ENCODE measurements at places on chromosomes 7 and 10.

- DNase-seq = no peak
Measured at GRCh38 chr7:4715410-4715776, 33.3 kb downstream of the FOXK1 start.

- no peak for DNase-seq
Measured at GRCh38 chr7:803243-803635, 29.0 kb upstream of the SUN1 start.

GRCh38 chr10:71705582-71705981, 14.0 kb downstream of the C10orf105 start:
- DNase-seq = no peak

- no peak for DNase-seq
Measured at GRCh38 chr7:158320328-158320727, 267.3 kb downstream of the PTPRN2 start.

DNA sequence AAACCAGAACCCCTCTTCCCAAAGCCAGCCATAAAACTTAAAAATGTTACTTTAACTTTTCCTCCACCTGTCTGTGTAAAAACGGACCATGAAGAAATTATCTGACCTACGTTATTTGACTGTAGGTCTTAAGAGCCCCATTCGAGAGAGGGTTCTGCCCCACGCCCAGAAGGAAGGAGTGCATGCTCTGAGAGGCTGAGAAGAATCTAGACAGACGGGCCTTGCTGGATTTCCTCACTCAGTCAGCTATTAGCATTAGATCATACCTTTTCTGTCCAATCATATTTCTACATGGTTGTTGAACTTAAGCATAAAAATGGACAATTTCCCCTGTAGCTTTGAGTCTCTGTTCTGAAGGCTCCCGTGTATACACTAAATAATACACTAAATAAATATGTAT, 38.1 kb upstream of the WDR11 start:
- no peak for DNase-seq

GRCh38 chr10:6647811-6648526, 67.9 kb upstream of the PRKCQ start:
- DNase-seq = peak; percentile 50

DNA sequence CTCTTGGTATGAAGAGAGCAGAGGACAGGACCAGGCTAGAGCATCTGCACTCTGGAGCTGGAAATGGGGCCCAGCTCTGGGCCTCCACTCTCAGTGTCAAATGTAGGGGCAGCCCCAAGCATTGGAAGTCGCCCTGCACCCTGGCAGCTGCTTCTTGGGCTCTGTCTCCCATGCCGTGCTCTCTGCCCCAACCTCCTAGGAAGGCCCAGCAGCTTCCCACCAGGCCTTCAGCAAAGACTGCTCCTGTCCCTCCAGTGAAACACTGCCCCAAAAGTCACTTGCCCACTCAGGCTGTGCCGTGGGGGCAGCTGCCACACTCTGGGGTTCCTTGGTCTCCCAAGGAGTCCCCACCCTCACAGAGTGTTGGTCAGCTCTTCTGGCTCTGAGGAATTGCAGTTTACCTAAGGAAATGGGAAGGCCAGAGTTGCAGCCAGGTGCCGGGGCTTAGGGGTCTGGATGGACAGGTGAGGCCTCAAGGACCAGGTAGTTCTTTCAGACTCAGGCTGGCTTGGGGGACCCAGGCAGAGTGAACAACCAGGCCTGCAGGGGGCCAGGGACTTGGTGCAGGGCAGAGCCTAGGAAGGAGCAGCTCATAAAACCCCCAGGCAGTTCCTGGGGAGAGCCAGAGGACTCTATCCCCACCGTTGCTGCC, 9.4 kb upstream of the OPN4 start:
- DNase-seq = no peak

GRCh38 chr10:78960316-78960800, 108.4 kb upstream of the ZMIZ1 start:
- no peak for DNase-seq

- DNase-seq = no peak
Measured at GRCh38 chr7:82444220-82444909, 788 bp upstream of the CACNA2D1 start.

- no peak for DNase-seq
Measured at GRCh38 chr10:100886091-100886490, 26.7 kb upstream of the SLF2 start.

DNA sequence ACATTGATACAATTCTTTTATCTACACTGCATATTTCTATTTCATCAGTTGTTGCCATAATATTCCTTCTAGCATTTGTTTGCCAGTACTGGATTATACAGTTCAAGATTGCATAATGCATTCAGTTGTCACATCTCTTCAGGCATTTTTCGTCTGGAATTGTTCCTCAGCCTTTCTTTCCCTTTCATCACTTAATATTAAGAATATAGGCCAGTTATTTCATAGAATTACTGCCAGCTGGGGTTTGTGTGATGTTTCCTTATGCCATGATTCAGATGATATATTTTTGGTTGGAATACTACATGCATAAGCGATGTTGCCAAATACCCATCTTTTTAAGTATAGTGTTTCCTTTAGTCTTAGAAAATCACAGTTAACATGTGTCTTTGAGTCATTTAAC, 20.8 kb downstream of the KIFBP start:
- no peak for DNase-seq

DNA sequence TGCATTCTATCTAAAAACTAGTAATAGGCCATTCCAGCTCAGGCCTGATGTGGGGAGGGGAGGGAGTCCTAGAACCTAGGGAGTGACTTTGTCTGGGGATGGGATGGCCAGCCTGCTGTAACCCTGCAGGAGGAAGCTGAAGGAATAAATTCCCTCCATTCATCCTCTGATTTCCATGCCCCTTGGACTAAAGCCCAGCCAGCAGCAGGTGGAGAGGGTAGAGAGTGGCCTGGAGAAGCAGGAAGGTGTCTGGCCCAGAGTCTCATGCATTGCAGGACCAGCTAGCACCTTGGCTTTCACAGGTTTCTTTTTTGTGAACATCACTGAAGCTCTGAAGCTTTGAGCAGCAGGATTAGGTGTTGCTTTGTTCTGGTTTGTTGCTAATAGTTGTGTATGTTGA, 32.8 kb upstream of the CDH23 start:
- no peak for DNase-seq

GRCh38 chr10:48249004-48249762, 25.3 kb downstream of the FRMPD2 start:
- DNase-seq = no peak

GRCh38 chr7:81516898-81517297, 252.9 kb downstream of the HGF start:
- DNase-seq = no peak

- DNase-seq = no peak
Measured at GRCh38 chr7:13908667-13909397, 80.6 kb downstream of the ETV1 start.

- no peak for DNase-seq
Measured at GRCh38 chr7:71131256-71132126, 453 bp upstream of the GALNT17 start.

DNA sequence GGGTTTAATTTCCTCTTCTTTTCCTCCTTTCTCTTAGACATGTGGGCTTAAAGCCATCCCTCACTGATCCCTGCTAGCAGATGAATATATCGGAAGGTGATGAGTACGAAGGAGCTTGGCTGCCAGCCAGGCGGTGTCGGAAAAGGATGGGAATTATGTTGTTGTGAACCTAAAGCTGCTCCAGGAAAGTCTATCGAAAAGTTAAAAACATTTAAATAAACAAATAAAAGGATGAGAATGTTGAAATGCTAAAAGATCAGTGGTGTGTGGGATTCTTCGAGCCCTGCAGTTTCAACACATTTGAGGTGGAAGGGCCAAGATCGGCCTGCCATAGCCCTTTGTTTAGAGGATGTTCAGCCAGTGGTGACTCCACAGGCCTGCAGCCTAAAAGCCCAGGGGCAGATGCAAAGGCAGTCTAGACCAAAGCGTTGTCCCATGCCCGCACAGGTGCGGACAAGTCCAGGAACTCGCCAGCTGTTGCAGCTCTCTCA, 107.9 kb downstream of the JCAD start:
- no peak for DNase-seq

DNA sequence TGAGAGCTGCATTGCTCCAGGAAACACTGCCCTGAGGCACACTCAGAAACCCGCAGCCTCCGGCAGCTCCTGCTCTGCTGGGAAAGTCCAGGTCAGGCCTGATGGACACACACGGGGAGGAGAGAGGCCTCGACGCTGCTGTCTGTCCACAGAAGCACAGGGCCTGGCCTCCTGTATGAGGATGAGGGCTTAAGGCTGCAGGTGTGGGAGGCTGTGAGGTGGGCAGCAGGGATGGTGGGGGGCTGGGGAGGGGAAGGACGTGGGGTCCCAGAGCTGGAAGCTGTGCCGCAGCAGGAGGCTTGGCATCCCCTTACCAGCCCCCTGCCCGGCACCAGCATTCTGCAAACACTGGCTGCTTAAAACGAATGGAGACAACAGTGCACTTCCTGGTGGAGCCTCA, 186.2 kb downstream of the DNAJB6 start:
- no peak for DNase-seq

DNA sequence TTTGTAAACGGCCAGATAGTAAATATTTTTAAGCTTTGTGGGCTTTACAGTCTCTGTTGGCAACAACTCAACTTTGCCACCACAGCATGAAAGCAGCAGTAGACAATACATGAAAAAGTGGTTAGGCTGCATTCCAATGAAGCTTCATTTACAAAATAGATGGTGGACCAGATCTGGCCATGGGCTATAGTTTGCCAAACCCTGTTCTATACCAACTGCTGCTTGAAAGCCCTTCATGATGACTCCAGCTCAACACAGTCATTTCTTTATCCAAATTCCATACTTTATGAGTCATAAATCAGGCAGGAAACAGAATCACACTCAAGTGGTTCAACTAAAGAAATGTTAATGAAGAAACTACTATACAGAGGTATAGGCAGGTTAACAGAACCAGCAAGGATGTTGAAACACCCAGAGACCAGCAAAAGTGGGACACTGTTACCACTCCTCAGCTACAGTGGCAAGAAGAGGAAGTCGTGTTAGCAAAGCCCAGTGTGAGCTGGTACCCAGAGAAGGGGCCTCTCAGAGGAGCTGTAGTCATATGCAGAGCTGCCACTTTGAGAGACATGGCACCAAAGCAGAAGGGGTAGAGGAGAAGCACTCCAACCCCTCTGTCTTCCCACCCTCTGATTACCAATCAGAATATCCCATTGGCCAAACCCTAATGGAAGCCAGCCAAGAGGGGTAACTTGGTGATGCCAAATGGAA, 72.5 kb downstream of the PRLHR start:
- DNase-seq = no peak

DNA sequence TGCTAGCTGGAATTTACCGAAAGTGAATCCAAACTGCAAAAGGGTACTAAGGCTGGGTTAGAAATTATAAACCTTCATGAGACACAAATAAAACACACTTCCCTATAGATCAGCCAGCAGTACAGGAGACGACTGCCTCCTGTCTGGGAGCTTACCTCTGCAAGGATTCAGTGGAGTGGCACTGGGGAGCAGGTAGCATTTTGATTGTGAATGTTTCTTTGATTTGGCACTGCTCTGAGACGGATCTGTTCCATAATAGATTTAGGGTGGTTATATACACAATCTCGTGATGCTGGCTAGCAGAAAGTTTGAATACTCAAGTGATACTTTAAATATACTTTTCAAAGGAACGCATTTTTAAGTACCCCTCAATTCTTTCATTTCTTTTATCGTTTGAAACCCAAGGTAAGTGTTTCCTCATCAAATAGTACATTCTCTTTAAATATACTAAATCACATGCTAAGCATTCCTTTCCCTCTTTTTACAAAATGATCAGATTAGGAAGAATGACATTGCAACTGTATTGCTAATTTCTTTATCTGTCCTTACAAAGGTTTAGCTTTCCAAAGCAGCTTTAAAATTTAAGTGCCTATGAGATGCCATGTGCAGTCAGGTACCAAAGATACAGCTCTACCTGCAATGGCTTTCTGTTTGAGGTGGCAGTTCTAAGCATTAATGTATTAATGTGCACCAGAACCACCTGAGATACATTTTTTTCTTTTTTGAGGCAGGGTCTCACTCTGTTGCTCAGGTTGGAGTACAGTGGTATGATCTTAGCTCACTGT, 20.6 kb upstream of the CHCHD3 start:
- DNase-seq = no peak

DNA sequence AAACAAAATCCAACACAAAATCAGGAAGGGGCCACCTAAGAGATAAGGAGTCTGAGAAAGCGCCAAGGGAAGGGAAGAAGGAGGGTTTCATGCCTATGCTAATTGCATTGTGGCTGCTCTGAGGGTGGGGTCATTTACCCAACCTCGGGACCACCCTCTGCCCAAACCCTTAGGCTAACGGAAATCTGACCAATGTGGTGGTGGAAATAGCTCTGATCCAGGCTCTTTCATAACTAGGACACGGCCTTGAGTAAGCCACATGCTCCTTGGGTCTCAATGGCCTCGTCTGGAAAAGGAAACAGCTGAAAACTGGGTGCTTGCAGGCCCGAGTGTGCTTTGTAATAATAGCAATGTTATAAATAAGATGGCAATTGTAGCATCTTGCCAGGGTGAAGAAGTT, 14.9 kb upstream of the SRGN start:
- DNase-seq = no peak

- no peak for DNase-seq
Measured at GRCh38 chr7:155585951-155586350, 39.6 kb upstream of the CNPY1 start.

- DNase-seq = no peak
Measured at GRCh38 chr10:111725050-111725449, 458.5 kb downstream of the GPAM start.

DNA sequence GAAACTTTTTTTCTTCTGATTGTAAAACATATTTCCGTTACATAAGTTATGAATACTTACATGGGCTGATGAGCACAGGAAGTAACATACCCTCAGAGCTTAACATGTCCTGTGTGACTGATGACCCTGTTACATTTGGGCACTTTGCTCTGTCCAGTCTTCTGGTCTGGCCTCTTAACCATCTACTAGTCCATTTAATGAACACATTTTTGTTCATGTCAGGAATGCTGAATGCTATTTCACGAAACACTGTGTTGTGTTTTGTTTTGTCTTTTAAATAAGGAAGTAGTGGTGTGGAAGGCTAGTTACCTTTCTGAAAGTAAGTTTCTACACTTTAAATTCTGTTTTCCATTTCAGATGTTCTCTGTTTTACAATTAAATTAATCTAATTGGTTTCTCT, 77.7 kb downstream of the RBM33 start:
- no peak for DNase-seq

- DNase-seq = no peak
Measured at GRCh38 chr7:113209449-113210203, 91.3 kb upstream of the SMIM30 start.

GRCh38 chr7:113299748-113300147, 181.4 kb upstream of the SMIM30 start:
- DNase-seq = no peak

DNA sequence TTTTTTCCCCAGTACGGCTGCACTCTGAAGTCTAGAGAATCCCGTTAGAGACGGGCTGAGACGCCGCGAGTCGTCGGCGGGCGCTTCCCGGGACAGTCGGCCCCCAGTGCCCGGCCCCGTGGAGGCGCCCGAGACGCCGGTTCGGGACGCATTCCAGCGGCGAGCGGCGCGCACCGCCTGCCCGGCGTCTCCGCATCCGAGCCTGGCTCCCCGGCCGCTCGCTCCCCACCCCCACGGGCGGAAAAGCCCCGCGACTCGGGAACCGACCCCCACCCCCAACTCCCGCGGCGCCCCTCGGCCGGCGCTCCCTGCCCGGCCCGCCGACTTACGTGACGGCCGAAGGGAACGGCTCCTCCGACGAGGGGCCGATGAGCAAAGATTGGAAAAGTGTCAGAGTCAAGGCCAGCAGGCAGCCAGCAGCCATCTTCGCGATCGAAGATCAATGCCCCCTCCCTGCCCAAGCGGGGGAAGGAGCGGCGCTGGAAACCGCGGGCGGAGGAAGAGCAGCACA, 486 bp downstream of the CACNA2D1 start:
- DNase-seq = no peak

- no peak for DNase-seq
Measured at GRCh38 chr7:1290026-1290678, 57.5 kb downstream of the UNCX start.

Data from hematopoietic multipotent progenitor cell treated with erythropoietin and hydrocortisone succinate and interleukin-3 and kit ligand, for 15 days (in vitro differentiated cells).